ENCODE measurements at places on chromosomes 12 and 14. TPM values are rescaled to one million over a fixed set of nuclear protein-coding genes. Genes with fewer than 3 reads are reported as not detected.

GRCh38 chr14:54329082-54329695 is 67.6 kb upstream of the CDKN3 start:
- peak; percentile 30 for DNase-seq

GRCh38 chr12:121709478-121709961 is 3.0 kb upstream of the TMEM120B start:
- no peak for DNase-seq

GRCh38 chr12:28130625-28131598 is 59.3 kb upstream of the CCDC91 start:
- DNase-seq = peak; percentile 5

- DNase-seq = no peak
Observed at GRCh38 chr14:54025661-54026060, 69.0 kb upstream of the BMP4 start.

RNASE3 gene
- 2.7 TPM for total RNA-seq

DNA sequence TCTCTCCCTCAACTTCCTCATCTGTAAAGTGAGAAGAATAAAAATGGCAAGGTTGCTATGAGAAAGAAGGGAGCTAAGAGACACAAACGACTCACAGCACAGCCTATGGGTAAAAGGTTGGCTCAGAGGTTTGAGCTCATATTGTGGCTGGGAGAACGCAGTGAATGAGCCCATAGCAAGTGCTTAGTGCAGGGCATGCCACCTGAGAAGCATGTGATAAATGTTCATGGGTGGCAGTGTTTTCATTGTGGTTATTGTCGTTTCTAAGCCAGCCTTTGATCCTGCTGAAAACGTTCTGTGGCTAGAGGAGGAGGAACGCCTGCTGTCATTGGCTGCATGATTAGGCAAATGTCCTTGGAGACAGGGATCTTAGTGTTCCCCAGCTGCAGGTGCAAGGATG is 150.4 kb downstream of the KSR2 start:
- no peak for DNase-seq

- peak; percentile 27 for DNase-seq
Observed at GRCh38 chr12:27179400-27180214, 64.5 kb upstream of the STK38L start.

NINJ2 gene
- total RNA-seq = 2.3 TPM

A2M gene
- 150 TPM for total RNA-seq

IFNG gene
- 0.20 TPM for total RNA-seq

DNA sequence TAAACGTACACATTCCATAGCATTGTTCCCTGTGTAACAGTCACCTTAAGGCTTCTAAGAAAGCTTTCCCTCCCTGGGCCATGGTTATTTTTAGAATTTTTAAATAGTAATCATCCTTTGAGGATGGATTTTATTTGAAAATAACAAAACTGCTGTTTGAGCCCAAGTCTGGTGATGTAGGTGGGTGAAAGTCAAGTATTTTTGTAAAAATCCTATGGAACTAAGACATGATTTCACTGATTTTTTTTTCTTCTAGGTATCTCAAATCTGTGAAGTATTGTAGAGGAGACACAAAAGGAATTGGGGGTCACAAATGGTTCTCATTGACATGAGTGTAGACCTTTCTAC is 1.4 kb downstream of the ISCU start:
- DNase-seq = no peak

DNA sequence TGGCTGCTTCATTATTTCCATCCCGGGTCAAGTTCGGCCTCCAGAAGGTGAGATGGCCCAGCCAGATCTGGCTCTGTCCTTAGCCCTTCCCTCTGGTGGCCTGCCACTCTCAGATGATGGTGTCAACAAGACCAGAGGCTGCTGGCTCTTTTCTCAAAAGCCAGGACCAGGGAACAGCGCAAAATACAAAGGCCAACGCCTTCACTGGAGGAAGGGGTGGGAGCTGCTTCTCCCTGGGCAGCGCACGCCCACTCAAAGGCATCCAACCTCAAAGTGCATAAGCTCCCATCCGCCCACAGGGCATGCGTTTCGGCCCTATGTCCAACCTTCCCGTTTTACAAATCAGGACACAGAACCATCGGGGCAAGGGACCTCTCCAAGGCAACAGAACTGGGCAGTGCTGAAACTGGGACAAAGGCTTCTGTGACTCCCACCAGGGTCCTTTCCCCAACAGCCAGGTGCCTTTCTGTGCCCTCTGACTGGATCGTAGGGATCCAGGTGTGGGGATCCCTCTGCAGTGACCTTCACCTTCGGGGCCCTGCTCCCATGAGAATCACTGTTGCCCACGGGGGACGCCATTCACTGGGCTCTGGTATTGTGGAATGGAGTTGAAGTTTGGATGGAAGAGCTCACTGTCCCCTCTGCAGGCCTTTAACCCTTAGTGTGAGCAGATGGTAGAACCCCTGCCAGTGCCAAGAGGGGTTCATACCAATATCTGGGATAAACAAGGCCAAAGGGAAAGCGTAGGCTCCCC is 76.8 kb downstream of the NINJ2 start:
- no peak for DNase-seq

DNA sequence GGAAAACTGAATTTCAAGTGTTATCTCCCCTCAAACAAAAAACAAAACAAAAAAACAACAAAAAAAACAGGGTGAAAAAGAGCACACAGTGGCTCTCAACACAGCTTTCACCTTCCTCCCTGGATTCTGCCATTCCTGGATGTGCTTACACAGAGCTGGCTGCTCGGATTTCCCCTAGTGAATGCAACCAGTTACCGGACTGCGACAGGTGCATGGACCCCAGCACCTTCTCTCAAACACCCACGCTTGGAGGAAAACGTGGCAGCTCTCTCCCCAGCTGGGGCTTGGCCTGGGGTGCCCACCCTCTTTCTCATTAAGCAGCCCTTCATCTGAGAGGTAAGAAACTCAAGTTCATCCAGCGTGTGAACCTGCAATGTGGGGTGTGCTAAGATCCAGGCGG is 33.5 kb upstream of the DICER1 start:
- DNase-seq = no peak

DNA sequence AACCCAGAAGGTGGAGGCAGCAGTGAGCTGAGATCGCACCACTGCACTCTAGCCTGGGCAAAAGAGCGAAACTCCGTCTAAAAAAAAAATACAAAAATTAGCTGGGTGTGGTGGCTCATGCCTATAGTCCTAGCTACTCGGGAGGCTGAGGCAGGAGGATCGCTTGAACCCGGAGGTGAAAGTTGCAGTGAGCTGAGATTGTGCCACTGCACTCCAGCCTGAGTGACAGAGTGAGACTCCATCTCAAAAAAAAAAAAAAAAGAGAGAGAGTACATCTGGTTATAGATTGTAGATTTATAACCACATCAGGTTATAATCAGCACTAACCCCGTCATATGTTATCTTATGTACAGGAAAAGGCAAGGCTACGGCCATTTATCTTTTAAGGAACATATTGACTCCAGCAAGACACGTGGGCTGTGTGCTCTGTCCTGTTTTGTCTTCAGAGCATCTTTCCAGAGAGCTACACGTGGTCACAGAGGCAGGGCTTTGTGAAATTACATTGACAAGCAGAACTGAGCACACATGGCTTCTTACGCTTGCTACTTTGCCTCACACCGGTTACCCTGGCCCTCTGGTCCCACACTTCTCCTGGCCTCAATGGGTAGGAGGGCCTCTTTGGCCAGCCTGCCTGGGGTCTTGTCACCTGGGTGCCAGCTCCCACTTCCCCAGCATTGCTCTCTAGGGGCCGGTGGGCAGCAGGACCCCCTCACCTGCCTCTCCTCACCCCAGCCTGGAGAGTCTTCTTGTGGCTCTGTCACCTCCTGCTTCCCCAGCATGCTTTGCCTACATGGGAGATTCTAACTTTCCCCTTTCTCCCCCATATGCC is 6.8 kb upstream of the DYNC1H1 start:
- no peak for DNase-seq

DNA sequence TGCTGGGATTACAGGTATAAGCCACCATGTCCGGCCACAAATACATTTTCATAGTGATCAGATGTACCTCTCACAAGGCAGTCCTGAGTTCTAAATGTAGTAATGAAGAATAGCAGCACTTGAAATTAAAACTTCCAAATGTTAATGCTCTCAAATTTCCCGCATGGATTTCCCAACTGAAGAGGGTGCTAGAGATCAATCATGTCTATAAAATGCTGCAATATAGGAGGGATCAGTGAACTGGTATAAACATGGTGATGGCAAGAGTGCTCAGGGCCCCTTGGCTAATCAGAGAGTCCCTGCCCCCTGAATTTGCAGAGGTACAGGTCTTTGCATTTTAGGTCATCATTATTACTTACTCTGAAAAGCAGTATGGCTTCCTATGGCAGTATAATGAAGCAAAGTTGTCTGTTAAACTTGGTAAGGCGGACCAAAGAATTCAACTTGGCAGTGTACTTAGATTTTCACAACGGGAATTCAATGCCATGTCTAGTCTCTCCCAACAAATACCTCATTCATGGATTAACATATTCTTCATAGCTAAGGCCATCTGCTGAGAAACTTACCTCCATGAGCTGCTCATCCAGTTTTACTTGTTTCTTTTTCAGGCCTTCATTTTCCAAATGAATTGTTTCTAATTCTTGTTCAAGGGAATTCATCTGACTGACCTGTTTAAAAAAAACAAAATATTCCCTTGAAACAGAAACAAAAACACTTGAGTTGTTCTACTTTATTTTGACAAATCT is 67.0 kb upstream of the SAV1 start:
- DNase-seq = no peak

GPHN gene
- 31.6 TPM for total RNA-seq

DNA sequence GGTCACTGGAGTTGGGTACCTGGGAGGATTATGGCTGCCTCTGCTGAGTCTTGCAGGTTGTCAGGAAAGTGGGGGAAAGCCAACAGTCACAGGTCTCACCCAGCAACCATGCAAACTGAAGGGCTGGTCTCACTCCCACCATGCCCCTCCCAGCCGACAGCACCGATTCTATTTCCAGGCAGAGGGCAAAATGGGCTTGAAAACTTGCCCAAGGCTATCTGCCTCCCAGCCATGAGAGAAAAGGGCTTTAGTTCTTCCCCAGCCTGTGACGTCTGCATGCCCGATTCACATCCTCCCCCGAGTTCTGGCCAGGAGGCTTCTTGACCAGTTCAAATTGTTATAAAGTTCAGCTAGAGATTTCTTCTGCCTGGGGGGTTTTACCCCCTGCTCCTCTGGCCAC is 9.9 kb upstream of the TAS2R30 start:
- DNase-seq = no peak

- peak; percentile 34 for DNase-seq
Observed at GRCh38 chr12:132559652-132560363, 50.6 kb downstream of the LRCOL1 start.

- no peak for DNase-seq
Observed at GRCh38 chr12:80937391-80938238, at the start of gene LIN7A. TSS of gene LIN7A (minus strand) at chr12:80937934. CDS start at chr12:80937722, 212 bp downstream.

SERPINA10 gene
- total RNA-seq = not detected

GRCh38 chr12:144650-145284 is 69.2 kb downstream of the SLC6A12 start:
- no peak for DNase-seq

DNA sequence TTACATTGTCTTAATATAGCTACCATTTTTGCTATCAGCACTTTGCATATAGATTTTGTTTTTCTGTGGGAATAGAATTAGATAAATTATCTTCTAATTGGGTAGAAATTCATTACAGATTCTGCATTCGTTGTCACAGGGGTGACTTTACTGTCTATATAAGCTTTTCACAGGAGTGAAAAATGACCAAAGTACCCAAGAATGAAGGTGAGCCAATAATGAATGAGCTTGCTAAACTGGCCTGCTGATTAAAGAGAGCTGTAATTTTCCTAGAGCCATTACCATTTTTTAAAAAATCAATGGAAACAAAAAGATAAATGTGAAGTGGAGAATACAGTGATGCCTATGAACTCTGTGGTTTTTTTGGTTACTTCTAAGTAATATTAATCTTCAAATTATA is 504.6 kb downstream of the RPL10L start:
- DNase-seq = no peak

GRCh38 chr14:68084256-68084655 is 264.7 kb downstream of the RAD51B start:
- no peak for DNase-seq

DNA sequence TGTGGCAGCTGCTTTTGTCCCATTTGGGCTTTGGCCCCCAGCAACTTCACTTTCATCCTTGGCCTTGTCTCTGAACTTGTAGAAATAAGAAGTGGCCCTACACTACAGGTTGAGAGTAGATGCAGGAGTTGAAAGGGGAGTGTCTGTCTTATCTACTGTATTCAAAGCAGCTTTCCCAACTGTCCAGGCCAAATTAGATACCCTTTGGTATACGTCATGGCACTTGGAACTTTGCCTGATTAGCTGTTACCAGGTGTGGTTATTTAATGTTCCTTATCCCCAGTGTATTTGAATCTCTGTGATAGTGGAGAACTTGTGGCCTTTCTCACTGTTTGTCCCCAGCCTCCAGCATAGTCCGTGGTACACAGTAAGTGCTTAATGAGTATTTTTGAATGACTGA is 33.5 kb downstream of the SUDS3 start:
- no peak for DNase-seq
